ENCODE measurements at places on chromosomes 12 and 14.
A peak's percentile ranks its signal among the peaks of the same experiment; 100 is the strongest.

DNA sequence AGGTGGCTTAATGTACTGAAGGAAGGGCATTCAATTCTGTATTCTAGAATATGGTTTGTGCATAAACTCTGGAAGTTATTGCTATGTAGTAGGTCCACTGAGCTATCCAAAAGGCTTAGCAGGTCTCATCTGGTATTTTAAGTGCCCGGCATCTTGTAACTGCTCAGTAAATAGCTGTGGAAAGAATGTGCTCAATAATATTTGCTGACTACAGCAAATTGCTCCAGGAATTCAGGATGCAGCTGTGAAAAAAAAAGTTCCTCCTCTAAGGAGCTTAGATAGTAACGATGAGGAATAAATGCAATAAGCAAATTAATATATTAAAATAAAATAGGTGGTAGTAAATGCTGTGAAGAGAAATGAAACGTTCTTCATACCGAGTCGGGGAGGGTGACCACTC, 857.1 kb downstream of the AACS start:
- no peak for DNase-seq

- DNase-seq: peak; percentile 65
These were observed at the start of gene JAG2 for GRCh38 chr14:105168496-105168978. Gene JAG2, minus strand, starts transcription at chr14:105168776. Its CDS starts 356 bp downstream, at chr14:105168420.

- no peak for DNase-seq
These were observed 150.9 kb downstream of the MED13L start for GRCh38 chr12:116126610-116127009.

DNA sequence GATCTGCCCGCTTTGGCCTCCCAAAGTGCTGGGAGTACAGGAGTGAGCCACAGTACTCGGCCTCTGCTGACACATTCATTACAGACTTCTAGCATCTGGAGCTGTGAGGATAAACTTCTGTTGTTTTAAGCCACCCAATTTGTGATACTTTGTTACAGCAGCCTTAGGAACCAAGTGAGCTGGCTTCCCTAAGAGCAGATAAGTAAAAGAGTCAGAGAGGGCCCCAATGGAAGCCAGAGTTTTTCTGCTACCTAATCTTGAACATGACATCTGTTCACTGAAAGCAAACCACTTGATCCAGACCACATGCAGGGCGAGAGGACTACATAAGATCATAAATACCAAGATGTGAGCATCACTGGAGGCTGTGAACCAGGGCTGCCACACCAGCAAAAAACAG, 3.7 kb upstream of the MAPKAPK5 start:
- no peak for DNase-seq
